ENCODE measurements at places on chromosomes 5 and 9.

DNA sequence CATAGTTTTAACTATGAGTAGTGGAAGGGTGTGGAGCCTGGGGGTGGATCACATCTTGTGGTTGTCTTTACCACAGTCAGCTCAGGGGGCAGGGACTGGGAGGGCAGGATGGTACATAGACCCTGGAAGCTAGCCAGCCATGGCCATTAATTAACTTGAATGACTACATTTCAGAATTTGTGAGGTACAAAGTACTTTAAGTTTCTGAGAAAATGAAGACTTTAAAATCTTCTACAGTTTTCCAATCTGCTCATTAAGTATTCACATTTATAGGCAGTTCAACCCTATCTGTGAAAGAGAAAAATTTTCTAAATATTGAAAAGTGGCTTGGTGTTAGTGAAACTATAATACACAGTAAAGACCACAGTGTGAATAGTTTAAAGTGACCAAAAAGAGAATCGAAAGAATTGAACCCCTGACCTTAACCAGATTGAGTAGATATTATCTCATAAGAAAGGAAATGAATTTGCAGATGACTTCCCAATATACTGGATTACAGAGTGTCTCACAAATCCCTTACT lies 234.2 kb upstream of the MEF2C start:
- DNase-seq, result no peak

DNA sequence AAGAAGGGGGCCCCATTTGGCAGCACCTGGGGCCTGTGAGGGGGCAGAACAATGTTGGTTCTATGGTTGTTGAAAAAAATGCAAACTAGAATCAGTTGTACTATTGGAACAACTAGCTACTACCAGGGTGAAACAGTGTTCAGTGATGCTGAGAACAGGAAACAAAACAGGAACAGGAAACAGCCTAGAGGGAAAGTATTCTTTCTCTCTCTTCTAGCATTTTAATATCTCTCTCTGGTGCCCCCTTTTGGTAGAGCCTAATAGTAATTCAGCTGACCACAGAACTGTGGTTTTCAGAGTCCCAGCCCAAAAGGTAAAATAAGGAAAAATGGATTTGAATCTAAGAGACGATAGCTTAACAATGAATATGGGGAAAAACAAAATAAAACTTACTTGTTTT lies 138.0 kb upstream of the KCNN2 start:
- DNase-seq, result no peak

DNA sequence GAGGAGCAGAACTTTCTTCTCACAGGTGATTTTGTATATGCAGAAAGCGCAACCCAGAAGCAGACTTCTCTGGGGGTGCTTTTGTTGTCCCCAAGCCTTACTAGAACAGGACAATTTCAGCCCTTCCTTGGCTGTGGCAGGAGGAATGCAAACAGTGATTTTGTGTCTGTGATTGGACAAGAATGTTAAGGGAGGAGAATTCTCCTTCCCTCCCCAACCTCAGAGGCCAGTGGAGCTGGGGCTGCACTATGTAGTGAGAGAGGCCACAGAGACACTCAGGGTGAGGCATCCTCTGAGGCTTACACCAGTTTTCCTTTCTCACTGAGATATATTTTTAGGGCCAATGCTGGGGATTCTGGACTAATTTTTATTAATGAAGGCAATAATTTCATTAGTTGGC lies 58.8 kb downstream of the ZNF366 start:
- no peak for DNase-seq

GRCh38 chr9:125434986-125435775 lies 173.6 kb downstream of the GAPVD1 start:
- no peak for DNase-seq

- DNase-seq, result no peak
Measured at GRCh38 chr9:92642564-92642963, 27.4 kb downstream of the IPPK start.

DNA sequence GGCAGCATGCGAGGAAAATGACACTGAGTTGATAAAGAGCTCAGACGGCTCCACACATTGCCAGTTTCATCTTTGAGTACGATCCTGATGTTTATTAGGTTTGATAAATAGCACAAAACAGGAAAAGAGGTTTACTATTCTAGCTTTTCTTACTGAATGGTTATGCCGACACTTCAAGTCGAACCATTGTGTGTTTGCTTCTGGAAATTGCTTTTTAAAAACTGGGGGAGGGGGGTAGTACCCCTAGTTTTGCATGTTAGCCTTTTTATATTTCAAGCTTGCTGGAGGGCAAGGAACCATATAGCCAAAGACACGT lies 5.2 kb downstream of the PTCH1 start:
- no peak for DNase-seq

DNA sequence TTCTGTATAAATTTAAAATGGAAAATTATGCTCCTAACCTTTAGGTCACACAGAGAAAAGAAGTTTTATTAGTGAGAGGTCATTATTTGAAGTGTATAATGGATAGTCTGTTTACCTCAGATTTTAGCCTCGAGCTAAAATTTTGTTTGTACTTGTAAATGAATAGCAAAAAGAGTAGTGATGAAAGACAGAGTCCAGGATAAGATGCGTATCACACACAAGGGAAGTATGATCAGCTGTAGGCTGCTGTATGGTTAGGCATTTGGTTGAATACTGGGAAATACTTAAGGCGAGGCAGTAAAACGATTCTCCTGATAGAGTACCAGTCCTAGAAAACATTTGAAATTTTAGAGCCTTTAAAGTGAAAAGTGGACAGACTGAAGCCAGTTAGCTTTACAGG lies 92.7 kb downstream of the FBXL7 start:
- no peak for DNase-seq

DNA sequence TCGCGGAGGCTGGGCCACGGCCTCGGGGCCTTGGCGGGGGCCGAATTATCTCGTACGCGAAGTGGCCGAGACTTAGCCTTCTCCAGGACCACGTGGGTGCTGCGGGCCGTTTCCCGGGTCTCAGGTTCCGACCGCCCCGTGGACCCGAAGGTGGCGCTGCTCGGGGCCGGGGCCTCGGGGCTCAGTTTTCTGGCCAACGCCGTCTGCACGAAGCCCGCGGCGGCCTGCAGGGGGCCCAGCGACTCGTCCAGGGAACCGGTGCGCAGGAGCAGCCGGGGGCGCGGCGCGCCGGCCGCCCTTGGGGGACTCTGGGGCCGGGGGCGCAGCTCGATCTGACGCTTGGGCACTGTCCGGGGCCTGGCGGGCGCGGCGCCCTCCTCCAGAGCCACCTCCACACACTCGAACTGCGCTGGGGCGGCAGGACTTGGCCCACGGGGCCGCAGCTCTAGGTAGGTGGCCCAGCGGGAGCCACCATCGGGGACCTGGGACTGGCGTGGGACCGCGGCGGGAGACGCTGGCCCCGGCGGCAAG lies 716 bp downstream of the PROB1 start:
- DNase-seq, result peak; percentile 44

- no peak for DNase-seq
Measured at GRCh38 chr5:154546719-154547118, 68.7 kb upstream of the HAND1 start.

GRCh38 chr9:121368138-121368522 lies 1.9 kb downstream of the STOM start:
- DNase-seq, result no peak

DNA sequence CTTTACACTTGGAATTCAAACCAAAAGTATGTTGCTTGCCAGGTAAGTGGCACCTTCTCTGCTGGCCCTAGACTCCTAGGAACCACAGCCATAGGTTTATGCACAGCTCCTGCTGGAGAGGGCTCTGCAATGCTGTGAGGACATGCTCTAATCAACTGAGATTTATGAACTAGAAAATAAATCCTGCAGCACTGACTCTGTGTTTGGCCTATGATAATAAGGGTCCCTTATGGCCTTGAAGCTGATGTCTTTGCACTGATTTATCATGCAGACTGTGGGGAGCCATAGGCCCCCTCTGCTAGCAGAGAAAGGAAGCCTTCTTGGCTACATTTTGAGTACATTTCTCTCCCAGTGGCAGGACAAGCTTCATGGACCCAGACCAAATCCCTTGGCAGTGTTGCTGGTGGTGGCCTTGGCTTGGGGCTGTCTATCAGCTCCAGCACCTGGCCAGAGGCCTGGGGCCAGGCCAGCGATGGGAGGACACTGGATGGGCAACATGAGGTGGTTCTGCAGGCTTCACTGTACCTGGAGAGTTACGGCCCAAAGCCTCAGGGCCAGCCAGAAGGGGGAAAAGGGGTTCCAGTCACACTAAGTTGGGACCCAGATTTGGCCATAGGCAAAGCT lies 178.0 kb downstream of the SEMA6A start:
- DNase-seq, result no peak

GRCh38 chr9:136325358-136325757 lies 2.0 kb upstream of the GPSM1 start:
- DNase-seq, result no peak

GRCh38 chr5:40486437-40487275 lies 193.1 kb upstream of the PTGER4 start:
- peak; percentile 41 for DNase-seq

DNA sequence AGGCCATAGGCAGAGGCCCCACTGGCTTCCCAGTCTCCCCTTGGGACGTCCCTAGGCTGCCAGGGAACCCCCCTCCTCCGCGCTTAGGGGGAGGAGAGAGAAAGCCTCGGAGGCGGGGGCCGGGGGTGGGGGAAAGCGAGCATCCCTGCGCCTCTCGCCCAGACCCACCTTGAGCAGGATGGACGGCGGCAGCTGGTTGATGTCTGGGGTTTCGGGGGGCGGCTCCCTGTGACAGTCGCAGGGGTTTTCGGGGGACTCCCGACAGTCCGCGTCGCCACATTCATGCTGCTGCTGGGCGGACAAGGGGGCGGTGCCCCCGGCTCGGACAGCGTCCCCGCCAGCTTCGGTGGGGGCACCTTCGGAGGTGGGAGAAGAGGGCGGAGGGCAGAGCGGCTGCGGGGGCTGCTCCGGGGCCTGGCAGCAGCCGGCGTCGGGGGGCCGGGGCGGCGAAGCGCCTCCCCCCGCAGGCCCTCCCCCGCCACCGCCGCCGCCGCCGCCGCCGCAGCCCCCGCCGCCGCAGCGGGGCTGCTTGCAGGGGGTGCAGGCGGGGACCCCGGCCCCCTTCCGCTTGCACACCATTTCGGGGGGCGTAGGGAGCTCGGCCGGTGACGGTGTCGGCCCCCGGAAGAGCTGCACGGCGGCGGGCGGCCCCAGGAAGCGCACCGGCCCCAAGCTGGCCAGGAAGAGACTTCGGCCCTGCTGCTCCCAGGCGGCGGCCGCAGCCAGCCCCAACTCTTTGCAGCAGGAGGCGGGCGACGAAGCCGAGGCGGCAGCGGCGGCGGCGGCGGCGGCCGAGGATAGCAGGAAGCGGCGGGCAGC lies 1.2 kb downstream of the FBXL17 start:
- DNase-seq, result peak; percentile 30

DNA sequence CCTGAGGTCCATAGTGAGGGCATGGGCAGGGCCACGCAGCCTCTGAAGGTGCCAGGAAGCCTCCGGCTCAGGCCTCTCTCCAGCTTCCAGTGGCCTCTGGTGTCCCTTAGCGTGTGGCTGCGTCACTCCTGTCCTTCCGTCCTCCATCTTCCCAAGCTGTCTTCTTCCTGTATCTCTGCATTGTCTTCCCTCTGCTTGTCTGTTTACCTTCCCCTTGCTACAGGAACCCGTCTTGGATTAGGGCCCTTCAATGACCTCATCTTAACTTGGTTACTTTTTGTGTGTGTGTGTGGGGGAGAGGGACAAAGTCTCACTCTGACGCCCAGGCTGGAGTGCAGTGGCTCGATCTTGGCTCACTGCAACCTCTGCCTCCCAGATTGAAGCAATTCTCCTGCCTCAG lies 14.4 kb downstream of the ASS1 start:
- DNase-seq, result no peak

GRCh38 chr9:109311731-109312130 lies 9.1 kb downstream of the EPB41L4B start:
- DNase-seq, result no peak

- DNase-seq, result no peak
Measured at GRCh38 chr5:138853132-138853531, 22.0 kb downstream of the LRRTM2 start.

- DNase-seq, result no peak
Measured at GRCh38 chr9:137984005-137984404, 106.4 kb downstream of the CACNA1B start.

GRCh38 chr5:3430691-3431090 lies 164.9 kb upstream of the IRX1 start:
- DNase-seq, result no peak

GRCh38 chr5:117411701-117412100 lies 837.1 kb upstream of the SEMA6A start:
- no peak for DNase-seq

GRCh38 chr5:65809817-65810531 lies 88.0 kb downstream of the NLN start:
- no peak for DNase-seq

- no peak for DNase-seq
Measured at GRCh38 chr9:94490465-94490864, 64.4 kb upstream of the PCAT7 start.

- DNase-seq, result no peak
Measured at GRCh38 chr9:89312222-89312571, 1.2 kb downstream of the CKS2 start.

DNA sequence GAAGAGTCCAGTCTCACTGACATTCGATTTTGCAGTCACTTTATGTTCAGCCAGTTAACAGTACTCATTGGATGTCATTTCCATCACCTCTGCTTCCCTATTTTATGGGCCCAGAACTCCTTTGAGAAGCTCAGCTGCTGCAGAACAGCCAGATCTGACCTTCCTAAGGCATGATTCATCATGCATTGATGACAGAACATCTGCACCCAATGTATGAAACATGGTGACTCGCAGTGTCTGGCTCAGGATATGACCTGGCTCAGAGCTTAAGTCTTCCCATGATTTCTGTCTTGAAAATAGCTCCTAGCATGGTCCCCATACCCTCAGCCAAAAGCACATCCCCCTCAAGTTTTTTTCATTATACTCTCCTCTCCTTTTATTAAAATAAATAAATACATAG lies 92.6 kb upstream of the TRIM32 start:
- no peak for DNase-seq

GRCh38 chr9:109967651-109968642 lies 187.9 kb downstream of the PALM2AKAP2 start:
- peak; percentile 37 for DNase-seq

DNA sequence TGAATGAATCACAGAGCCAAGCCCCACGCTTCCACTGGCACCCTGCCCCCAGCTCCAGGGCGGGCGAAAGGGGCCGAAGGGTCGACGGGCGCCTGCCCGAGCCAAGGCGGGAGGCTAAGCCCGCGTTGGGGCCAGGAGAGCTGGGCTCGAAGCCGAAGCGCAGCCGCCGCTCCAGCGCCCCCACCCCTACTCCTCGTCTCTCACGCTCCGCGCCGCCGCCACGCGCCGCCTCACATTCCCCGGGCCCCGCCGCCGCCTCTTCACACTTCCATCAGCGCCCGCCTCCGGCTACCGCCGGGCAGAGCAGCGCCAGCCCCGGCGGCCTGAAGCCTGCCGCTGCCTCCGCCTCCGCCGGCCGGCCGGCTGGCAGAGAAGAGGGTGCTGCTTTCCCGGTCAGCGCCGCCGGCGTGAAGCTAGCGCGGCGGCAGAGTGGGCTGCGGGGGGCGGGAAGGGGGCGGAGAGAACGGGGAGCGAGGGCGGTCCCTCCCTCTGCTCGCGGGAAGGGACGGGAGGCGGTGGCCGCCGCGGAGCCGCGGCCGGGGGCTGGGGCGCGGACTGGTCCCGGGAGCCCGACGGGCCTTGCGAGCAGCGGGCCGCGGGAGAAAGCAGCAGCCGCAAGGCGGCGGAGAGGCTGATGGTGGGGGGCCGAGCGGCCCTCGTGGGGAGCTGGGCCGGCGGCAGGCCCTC lies at the start of gene HOMER1:
Gene HOMER1 (minus strand): TSS at position 431 of the 687 bp plus-strand sequence. CDS start 1,360 bp downstream, outside the sequence.
- DNase-seq, result peak; percentile 49

- no peak for DNase-seq
Measured at GRCh38 chr9:14722391-14723035, at the start of gene CER1. TSS of gene CER1 (minus strand) at chr9:14722733. CDS start at chr9:14722672, 61 bp downstream.

GRCh38 chr9:69264526-69264925 lies 60.5 kb upstream of the ENTREP1 start:
- no peak for DNase-seq

GRCh38 chr5:83721953-83722901 lies 1.6 kb upstream of the HAPLN1 start:
- no peak for DNase-seq

All from CD4-positive, alpha-beta T cell treated with Interleukin-6 at 100 ng/mL for 8 hours (primary cell).